ENCODE measurements at places on chromosomes 12 and 14.

- no peak for DNase-seq
Observed at GRCh38 chr12:2581293-2582045, 213.3 kb upstream of the FKBP4 start.

- DNase-seq: peak; percentile 30
Observed at GRCh38 chr12:110937104-110937641, 16.8 kb upstream of the MYL2 start.

GRCh38 chr12:50314636-50315312 is 31.5 kb upstream of the LIMA1 start:
- DNase-seq: no peak

- DNase-seq: no peak
Observed at GRCh38 chr14:55577229-55577628, 2.8 kb upstream of the KTN1 start.

DNA sequence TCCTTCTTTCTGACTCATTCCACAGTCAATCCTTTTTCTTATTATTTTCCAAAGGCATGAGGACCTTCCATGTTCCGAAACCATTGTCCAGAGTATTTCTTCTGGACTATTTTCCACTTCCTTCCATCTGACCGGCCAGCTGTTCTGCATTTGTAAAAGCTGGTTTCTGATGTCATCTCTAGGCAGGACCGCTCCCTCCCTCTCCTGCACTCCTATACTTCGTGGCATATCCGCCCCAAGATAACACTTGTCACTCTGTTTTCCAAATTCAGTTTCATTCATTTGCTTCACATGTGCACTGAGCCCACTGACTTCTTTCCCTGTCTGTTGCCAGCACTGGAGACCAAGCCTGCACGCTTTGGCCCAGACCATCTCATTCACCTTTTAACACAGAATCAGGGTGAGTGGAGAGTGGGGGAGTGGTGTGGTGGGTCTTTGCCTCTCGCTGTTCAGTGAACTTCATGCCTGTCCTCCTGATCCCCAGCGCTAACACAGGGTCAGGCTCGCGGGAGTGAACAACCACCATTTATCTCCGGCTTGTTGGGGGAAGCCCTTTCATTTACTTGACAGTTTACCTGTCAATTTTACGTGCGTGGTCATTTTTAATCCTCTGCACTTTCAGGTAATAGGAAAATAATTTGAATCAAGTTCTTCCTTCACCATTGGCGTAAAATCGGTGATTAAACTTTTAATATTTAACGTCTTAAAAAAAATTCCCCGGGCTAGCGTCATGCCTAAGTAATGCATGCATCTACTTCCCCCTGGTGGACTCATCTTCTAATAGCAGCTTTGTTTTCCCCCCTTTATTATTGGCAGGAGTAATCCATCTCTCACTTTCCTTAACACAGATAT is 52.5 kb downstream of the C12orf75 start:
- no peak for DNase-seq

DNA sequence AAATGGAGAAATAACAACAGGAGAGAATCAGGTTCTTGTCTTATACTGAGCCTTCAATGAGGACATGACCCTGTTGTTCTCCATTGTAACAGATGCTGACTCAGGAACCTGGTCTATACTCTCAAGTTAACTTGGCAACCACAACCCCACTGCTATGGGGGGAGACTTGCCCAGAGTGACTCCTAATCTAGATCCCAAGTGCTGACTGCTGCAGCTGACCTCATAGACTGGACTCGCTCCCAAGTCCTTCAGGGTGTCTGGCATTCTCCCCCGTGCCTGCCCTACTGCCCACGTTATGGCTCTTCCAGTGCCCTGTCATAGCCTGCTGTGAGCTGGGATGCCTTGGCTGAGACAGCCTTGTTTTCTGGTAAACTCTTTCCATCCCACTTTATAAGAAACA is 37.1 kb downstream of the NID2 start:
- no peak for DNase-seq

DNA sequence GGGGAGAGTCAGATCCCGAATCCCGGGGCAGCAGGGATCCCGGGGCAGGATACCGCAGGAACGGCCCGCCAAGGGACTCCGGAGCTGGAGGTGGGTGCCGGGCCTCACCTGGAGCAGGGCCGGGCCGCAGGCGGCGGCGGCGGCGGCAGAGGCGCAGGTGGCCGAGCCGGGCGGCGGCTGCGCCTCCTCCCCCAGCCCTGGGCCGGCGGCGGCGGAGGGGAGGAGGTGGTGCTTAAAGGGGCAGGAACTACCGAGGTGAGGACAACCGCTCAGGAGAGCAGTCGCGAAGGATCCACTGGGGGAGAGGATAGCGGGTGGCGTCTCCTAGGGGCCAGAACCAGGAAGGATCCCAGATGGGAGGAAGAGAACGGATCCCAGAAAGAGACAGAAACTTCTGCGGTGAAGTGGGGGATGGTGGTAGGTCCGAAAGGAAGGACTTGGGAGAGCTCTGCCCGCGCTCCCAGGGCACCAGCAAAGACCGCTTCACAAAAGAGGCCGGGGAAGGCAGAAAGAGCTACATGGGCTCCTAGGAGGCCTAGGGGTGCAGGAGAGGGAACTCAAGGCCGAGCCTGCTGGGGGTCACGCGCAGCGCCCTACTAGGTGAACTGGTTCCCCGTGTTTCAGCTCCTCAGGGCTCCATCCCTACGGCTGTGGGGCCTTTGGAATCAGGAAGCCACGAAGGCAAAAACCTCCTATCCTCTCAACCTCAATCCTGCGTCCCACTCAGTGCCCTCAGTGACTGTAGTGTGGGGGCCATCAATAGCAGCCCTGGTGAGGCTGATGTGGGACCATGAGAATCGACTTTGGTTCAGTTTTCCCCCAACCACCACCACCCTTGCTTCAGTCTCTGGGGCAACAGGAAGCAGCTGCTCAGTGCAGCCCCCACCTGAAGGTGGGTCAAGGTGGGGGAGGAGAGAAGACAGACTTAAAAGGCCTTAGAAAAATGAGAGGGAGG is 5.0 kb upstream of the BAZ2A start:
- peak; percentile 55 for DNase-seq

- no peak for DNase-seq
Observed at GRCh38 chr12:49968471-49968870, 4.3 kb upstream of the AQP6 start.

- DNase-seq: no peak
Observed at GRCh38 chr12:128205145-128205544, 61.8 kb upstream of the TMEM132C start.

- no peak for DNase-seq
Observed at GRCh38 chr12:19261773-19262172, 132.2 kb downstream of the PLEKHA5 start.

DNA sequence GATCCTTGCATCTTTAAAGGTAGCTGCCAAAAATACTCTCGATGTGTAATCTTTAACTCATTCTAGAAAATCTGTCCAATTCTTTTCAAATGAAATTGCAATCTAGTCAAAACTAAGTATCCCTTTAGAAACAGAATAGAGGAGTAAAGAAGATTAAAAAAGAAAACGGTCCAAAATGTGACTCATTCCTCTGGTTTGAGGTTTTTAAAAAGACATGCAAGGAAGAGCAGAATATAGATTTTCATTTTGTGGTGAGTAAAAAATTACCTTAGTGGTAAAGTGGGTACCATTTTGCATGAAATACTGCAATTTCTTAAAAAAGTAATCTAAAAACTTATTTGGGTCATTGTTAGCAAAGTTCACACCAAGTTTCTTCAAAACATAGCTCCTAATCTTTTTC is 108.4 kb downstream of the BRMS1L start:
- no peak for DNase-seq

- no peak for DNase-seq
Observed at GRCh38 chr14:53947452-53948204, 9.0 kb downstream of the BMP4 start.

GRCh38 chr12:69278814-69279782 is 39.7 kb downstream of the CPSF6 start:
- DNase-seq: no peak

GRCh38 chr12:1666215-1666614 is 24.7 kb upstream of the ADIPOR2 start:
- no peak for DNase-seq

DNA sequence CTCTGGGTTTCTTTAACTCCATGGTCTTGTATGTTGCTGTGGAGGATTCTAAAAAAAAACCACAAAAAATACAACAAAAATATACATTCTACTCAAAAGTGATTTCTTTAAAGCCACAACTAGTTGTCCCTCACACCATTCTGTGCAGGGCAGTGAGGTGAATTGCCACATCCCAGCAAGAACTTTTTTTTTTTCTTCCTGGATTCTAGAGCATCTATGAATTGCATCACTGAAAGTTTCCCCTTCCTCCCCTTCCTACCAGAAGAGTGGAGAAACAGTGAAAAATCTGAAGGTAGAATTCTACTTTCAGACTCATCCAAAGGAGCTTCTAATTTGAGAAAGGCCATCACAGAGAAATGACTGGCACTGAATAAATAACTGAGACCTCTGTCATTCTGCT is 395.3 kb downstream of the AEBP2 start:
- DNase-seq: no peak

DNA sequence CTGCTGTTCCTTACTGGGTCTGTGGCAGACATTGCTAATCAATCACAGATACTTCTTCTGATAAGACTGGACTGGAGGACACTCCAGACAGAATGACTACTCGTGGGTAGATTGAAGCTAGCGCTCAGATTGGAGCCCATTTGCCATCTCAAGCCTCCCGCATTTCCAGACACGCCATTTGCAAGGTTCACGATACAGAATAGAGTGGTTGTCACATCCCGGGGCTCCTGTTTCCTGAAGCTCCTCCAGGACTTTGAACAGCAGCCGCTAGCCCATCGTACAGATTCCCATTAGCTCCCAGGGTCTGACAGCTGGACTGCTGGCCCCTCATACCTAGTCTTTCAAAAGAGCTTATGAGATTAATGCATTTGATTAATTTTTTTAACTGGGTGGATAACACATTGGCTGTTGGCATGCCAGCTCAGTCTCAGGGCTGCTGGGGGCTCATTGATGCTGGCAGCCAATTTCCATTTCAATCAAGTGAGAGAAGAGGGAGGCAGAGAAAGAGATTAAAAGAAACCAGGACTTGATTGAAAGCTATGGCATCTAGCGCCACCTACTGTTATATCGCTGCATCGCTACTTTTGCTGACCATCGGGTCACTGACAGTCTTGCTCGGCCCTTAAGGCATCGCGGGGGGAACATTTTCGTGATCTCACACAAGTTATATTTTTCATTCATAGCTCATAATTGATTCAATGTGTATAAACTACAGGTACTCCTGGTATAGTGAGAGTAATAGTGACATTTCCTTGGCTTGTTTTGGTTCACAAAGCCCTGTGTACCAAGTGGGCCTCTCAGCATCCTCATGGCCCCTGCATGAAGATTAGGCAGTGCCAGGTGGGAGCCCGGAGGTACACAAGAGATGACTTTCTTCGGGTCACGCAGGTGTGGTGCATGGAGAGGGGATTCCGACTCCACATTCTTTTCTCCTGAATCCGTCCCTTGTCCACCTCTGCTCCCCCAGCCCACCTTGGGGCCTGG is 78.6 kb downstream of the CCDC60 start:
- no peak for DNase-seq

DNA sequence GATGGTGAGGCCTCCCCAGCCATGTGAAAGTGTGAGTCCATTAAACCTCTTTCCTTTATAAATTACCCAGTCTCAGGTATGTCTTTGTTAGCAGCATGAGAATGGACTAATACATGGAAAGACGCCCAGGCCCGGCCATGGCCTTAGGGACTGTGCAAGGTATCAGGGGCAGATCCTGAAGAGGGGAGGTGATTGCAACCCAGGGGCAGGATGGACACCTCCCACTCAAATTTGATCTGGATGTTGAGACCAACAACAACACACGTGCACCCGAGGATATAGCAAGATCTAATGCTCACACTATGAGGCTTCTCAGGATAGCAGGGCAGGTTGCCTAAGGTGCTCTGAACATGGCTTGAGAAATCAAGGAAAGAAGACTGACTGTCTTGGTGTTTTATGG is 13.5 kb upstream of the SERPINA4 start:
- no peak for DNase-seq

DNA sequence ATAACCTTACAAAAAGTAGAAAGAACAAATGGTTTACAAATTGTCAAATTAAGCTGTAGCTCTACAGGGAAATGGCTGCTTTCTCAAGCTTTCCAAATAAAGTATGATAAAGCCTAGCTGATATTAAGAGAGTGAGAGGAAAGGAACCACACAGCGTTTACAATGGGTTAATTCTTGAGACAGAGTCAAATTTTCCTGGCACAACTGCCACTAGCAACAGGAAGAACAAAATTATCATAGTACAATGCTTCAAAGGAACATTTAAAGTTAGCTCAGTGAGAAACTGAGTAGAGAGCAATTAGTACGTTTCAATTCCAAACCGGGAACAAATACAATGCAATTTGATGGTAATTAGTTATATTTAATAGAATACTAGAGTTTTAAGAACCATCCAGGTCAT is 116.0 kb downstream of the PPP1R12A start:
- DNase-seq: no peak

DNA sequence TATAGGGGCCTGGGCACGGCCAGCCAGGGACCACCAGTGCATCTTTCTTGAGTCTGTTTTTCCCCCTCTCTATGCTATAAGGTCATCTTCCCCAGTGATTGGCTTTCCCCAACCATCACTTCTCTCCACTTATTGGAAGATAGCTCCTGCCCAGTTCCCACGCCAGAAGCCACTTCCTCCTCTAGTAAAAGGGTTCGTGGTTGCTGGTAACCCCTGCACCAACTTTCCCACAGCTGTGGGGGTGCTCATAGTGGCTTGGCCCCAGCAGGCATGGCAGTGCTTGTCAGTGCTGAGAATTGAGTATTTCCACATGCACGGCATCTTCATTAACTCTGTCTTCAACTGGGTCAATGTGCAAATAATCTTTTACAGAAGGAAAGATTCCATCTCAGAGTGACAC is 215.4 kb downstream of the FOXN3 start:
- DNase-seq: no peak

GRCh38 chr14:67426983-67427606 is 15.1 kb upstream of the PLEK2 start:
- DNase-seq: peak; percentile 47

DNA sequence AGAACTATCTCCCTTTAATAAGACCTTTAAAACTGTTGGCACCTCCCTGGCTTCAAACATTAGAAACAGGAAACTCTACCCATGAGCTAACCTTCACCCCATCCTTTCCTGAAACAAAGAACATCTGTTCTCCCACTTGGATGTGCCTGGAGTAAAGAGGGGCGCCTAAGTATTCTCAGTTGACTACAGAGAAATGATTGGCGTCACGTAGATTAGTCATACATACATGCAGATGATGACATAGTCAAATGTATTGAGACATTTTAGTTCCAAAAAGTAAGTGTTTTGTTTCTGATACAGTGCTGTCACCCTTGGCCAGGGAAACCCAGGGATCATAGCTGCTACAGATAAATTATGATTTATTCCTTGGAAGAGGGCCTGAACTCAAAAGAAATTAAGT is 260.0 kb upstream of the PLEKHG7 start:
- no peak for DNase-seq

DNA sequence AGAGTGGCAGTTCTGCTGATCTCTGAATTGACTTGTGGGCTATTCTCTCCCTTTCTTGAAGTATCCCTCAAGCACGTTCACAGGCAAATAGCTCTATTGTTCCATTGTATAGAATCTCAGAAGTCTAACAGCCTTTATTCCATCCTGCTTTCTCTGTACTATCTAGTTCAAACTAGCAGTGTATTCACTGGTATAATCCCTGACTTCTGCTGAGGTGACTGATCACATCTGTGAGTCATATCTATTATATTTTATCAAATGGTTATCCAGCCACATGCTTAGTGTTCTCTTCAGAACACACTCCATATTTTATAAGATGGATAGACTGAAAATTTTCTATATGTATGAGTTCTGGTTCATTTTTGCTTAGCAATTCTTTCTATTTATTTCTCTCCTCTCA is 866.1 kb downstream of the C12orf50 start:
- DNase-seq: no peak
